RPMI7951 (cell line): ENCODE measurements at places on chromosomes 6 and 20.
A peak's percentile ranks its signal among the peaks of the same experiment; 100 is the strongest.

GRCh38 chr6:130367767-130368166, 1.9 kb downstream of the TMEM200A start:
- DNase-seq = no peak

DNA sequence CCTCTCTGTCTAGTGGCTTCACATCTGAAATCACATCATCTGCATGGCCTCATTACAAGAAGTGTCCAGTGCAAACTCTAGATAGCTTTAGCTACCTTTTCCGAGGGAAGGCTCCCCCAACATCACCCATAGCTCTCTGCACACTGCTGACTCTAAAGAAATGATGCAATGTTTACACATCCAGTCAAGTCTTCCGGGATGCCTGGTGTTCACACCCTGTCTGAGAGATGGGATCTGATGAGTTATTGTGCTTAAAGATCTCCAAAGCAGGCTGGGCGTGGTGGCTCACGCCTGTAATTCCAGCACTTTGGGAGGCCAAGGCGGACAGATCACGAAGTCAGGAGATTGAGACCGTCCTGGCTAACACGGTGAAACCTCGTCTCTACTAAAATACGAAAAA, 404.6 kb upstream of the IRAK1BP1 start:
- DNase-seq = no peak

- peak; percentile 83 for DNase-seq
Observed at GRCh38 chr6:40352527-40353170, 234.5 kb downstream of the LRFN2 start.

DNA sequence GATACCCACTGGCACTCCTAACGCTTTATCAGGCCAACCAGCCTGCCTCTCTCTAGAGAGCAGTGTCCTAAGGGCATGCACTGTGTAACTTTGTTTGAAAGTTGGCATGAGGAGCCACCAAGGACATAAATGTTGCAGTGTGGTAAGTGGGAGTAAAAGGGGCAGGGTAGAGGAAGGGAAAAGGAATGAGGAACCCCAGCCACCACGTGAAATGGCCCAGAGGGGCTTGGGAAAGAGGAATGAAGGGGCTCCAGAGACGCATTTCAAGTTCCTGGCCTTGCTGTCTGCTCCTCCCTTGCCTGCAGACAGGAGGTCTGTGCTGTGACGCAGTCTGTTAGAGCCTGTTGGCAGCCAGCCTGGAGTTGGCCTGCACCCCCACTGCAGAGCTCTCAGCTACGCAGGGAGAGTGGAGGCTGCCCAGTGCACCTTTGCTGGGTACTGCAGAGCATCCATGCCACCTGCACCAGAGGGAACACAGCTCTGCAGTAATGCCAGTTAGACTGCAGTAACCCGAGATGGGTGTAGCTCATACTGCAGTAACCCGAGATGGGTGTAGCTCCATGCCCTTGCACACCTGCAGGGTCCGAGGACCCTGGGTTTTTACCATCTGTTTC, 86.8 kb upstream of the SNAP25 start:
- DNase-seq = peak; percentile 89

DNA sequence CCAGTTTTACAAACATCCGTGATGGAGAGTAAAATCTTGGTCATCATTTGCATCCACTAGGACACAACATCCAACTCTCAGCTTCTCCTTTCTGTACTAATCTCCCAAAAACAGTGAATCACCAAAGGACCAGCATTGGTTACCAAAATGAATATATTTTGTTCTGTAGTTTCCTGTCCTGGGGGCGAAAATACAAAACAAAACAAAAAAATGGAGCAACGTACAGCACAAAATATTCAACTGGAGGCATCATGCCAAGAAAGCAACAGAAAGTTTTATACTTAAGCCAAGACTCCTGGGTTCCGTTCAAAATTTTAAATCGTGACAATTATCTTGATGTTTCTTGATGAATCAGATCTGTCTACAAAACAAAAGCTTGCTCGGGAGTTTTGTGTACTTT, 126.6 kb upstream of the CCDC28A start:
- DNase-seq = peak; percentile 67

DNA sequence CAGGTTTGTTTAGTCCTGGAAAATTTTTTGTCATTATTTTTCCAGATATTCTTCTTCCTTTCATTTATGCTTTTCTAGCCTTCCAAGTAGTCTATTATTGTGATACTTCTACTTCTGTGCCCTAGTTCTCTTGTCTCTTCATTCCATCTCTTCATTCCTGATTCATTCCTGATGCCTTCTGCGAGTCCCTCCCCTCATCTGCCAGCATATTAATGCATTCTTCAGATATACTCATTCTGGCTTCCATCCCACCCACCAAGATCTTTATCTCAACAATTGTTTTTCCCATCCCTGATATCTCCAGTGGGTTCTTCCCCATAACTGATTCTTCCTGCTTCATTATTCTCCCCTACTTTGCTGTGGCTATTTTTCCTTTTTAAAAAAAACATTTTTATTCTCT, 35.2 kb downstream of the ALDH5A1 start:
- no peak for DNase-seq

DNA sequence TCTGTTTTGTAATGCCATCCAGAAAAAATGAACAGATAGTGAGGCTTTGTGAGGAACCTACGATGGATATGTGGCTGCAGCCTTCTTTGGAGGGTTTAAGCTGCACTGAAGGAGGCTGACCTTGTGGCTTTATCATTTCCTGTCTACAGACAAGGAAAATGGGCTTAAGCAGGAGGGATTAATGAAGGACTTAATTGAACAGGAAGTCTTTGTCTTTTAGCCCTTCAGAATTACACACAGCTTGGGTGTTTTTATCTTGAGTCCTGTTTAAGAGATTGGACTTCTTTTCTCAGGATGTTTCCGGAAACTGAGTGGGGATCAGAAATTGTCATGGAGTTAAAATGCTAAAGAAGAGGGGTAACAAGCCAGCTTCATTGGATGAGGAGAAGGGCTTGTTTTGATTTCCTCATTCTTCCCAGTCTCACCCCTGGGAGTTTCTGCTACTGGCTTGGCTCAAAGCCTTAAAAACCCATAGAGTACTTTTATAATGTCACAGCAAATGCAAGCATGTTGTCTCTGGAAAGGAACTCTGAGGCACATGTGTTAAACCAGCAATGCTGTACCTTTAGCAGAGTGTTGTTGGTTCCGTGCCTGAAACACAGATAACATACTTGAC, 193.6 kb downstream of the JARID2 start:
- no peak for DNase-seq

DNA sequence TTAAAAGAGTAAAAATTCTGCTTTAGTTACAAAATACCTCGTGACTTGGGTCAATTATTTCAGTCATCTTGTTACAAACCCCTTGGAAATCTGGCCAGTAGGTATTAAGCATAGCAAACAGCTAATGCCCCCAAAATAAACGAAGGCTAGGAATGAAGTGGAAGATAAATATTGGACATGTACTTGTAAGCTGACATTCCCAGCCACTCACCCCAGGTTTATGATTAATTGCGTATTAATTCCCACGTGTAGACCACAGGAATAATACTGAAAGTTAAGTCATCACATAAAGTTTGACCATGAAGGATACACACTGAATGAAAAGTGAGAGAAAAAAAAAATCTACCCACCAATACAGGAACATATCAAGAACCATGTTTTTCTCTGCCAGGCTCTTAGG, 936.5 kb upstream of the ADGRB3 start:
- no peak for DNase-seq

GRCh38 chr6:42417641-42418112, 34.0 kb downstream of the TRERF1 start:
- DNase-seq = peak; percentile 87

GRCh38 chr20:34546751-34547181, 11.8 kb upstream of the MAP1LC3A start:
- no peak for DNase-seq
